ENCODE measurements at places on chromosomes 13 and 19. TPM values are rescaled to one million over a fixed set of nuclear protein-coding genes. Genes with fewer than 3 reads are reported as not detected.

TLE6 gene
- 6.9 TPM for polyA plus RNA-seq

CSNK1A1L gene
- 0.18 TPM for polyA plus RNA-seq

ZNF20 gene
- 7.1 TPM for polyA plus RNA-seq

DNA sequence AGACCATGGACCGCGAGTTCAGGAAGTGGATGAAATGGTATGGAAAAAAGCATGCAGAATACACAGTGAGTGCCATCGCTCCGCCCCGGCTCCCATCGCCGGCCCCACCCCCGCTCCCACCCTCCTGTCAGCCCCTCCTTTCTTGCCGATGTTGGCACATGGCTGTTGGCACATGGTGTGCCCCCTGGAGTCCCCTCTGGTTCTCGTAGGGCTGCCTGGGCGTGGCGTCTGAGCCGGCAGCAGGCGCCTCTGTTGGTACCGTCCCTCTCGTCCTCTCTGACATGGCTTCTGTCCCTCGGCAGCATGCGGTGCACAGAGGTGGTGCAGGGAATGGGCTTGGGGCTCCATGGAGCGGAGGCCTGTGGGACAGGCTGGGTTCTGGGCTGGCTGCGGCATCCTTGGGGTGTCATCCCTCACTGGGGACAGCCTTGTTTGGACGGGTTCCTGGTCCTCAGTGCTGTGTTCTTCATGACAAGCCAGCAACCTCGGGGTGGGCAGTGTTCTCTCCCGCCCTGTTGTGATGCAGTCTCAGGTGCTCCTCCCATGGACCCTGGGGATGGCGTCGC lies 30.9 kb downstream of the DOT1L start:
- DNase-seq: no peak

- DNase-seq: no peak
Observed at GRCh38 chr19:1250437-1251260, 2.3 kb downstream of the MIDN start.

GRCh38 chr13:29903996-29904395 lies 53.6 kb upstream of the UBL3 start:
- DNase-seq: no peak

- DNase-seq: no peak
Observed at GRCh38 chr19:13819238-13819637, 24.0 kb downstream of the ZSWIM4 start.

DNA sequence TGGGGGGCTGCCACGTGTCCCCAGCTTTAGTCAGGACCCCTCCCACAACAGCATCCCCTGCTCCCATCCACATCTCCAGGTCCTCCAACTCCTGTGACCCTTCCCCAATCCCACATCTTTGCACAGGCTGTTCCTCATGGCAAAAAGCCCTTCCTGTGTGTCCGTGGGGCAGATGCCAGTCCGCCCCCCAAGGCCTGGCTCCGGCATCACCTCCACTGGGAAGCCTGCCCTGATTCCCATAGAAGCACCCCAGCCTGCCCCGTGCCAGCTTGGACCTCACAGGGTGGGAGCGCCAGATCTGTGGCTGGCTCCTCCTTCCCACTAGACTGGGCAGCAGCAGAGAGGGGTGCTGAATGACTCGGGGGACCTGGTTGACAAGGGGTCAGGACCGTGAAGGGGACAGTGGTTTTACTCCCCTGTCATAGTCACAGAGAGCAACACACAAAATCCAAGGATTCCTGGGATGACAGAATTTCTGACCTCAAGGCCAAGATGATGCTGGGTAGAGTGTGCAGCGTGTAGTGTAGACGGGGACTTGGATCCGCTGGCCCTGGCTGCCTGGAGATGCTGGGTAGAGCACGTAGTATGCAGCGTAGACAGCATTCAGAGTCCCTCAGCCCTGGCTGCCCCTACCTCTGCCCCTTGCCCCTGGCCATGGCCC lies 13.3 kb downstream of the KLF2 start:
- no peak for DNase-seq

ZNF763 gene
- 9.1 TPM for polyA plus RNA-seq

PSG2 gene
- polyA plus RNA-seq: not detected

- no peak for DNase-seq
Observed at GRCh38 chr13:59404331-59404730, 759.4 kb downstream of the DIAPH3 start.
